ENCODE measurements at places on chromosomes 7 and 10.

DNA sequence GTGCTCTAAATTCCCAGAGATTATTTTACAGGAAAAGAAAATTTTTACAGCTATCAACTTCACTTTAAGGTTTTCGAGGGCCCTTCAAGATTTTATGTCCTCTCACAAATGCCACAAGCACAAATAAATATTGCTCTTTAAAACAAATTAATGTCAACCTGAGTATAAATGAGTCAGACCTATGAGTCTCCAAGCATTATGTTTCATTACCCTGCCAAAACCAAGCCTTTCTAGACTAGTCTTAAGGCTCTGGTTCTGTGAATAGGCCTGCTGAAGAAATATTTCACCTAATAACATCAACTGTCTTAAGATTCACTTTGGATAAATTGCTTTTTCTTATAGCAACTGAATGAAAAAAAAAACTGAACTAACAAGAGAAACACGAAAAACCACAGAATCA is 153.0 kb downstream of the PDE1C start:
- no peak for DNase-seq

DNA sequence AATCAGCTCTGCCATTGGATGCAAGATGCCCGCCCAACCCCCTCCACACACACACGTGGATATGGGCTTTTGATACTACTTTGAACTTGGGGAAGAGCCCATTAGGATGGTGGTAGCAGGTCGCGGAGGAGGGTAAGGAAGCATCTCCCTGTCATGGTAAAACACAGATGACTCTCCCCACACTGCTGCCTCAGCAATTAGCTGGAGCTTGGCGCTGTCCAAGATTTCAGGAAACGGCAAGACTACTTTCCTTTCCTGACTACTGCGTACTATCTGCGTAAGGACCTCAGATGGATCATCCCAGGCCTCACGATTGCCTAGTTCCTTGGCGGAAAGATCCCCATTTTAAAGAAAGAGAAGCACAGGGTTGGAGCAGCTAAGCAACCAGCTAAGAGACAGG is 134.3 kb downstream of the C10orf90 start:
- DNase-seq = no peak

GRCh38 chr7:149422162-149422913 is 38.5 kb downstream of the ZNF777 start:
- peak; percentile 85 for DNase-seq

GRCh38 chr10:48506147-48506917 is 98.5 kb downstream of the ARHGAP22 start:
- DNase-seq = no peak

- DNase-seq = peak; percentile 42
Observed at GRCh38 chr10:132685101-132685891, 100.7 kb downstream of the NKX6-2 start.

DNA sequence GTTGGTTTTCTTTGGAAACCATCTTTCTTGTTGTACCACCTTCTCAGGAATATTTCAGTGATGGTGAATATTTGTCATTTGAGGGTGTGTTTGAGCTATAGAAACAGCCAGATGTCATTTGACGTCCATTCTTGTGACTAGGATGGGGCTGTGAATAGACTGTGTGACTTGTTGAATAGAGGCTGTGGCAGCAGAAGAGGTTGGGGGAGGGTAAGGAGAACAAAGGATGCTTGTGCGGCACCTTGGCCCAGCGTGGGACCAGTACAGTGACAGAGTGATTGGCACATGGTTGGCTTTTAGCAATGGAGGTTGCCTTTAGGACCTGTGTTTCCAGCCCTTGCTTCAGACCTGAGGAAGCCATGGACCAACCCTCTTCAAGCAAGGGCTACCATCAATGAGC is 11.3 kb downstream of the DMBT1 start:
- no peak for DNase-seq

DNA sequence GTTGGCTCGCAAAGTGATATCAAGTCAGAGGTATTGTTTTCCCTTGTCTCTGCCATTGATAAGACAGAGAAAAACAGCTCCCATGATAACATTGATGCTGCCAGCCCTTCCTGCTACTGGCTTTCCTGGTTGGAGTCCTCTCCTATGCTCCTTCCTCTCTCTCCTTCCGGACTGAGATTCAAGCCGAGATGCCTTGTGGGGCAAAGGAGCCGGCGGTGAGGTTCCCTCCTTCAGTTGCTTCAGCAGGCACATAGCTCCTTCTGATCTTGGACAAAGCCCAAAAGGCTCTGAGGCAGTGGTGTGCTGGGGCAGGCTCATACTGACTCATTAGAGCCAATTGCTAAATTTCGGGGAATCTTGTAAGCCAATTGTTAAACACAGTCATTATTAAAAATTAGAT is 8.8 kb upstream of the ZCCHC24 start:
- no peak for DNase-seq

DNA sequence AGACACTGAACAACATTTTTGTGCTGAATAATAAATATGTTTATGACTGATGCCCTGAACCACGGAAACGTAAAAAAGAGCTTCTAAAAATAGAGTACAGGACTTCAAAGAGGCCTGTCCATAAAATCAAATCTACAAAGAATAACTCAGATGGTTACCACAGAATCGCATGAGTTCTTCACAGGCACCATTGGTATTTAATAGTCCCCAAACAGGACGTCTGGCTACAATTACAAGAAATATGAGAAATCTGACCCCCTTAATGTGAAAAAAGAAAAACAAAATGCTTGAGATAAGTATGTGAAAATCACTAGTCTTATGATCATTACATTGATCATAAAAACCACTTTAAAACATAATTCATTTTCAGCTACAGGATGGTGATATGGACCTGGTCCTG is 20.8 kb downstream of the CYTH3 start:
- DNase-seq = no peak

- no peak for DNase-seq
Observed at GRCh38 chr10:11654659-11655058, 43.2 kb upstream of the USP6NL start.

GRCh38 chr10:36110097-36110496 is 468.0 kb upstream of the FZD8 start:
- DNase-seq = no peak

DNA sequence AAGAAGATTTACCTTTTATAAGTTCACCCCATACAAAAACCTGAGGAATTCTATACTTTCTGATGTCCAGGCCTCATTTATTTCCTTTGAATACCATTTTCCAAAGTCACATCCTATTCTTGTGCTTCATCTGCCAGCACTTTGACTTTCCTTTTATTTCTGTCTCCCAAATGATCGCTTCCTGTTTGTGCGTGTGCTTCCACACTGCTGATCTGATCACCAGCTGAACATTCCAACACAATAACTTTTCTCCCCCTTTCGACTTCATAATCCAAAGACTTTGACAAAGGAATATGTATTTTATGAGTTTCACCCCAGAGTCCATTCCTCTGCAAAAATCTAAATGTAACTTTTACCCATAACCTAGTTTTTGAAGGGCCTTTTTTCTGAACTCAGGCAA is 3.1 kb downstream of the ELAPOR2 start:
- DNase-seq = no peak
